Activated T-helper 2 cell treated with anti-CD3 and anti-CD28 coated beads, Interferon-gamma antibody, Interleukin-2, Interleukin-4, amounts not matched to agents 10 μg/mL and 5 μg/mL and 100 μg/mL, durations not matched to agents 14 hours and 24 hours and 36 hours (primary cell): ENCODE measurements at places on chromosomes 6 and 20. TPM values are rescaled to one million over a fixed set of nuclear protein-coding genes. Genes with fewer than 3 reads are reported as not detected.

GRCh38 chr20:60509407-60509806 lies 551.2 kb downstream of the CDH26 start:
- DNase-seq = no peak
- no peaks in the 10 kb centered on the region for H3K36me3 ChIP-seq
- no peak overlapping the region for H3K27ac ChIP-seq

OTOR gene
- not detected in 2 replicates for total RNA-seq

- DNase-seq = peak; percentile 27
- H3K27ac ChIP-seq = peak overlapping the region; percentile 56
- peaks cover 4% of the 10 kb centered on the region for H3K27me3 ChIP-seq
- H3K4me3 ChIP-seq = peak overlapping the region; percentile 43
- peaks cover 72% of the 10 kb centered on the region for H3K4me1 ChIP-seq
- H3K36me3 ChIP-seq = peaks cover 19% of the 10 kb centered on the region
These were observed 285.8 kb upstream of the SUPT3H start for GRCh38 chr6:45663251-45664221.

MICA gene
- 5.6 and 6.0 TPM in 2 replicates for total RNA-seq

EPPIN gene
- not detected in 2 replicates for total RNA-seq

DNA sequence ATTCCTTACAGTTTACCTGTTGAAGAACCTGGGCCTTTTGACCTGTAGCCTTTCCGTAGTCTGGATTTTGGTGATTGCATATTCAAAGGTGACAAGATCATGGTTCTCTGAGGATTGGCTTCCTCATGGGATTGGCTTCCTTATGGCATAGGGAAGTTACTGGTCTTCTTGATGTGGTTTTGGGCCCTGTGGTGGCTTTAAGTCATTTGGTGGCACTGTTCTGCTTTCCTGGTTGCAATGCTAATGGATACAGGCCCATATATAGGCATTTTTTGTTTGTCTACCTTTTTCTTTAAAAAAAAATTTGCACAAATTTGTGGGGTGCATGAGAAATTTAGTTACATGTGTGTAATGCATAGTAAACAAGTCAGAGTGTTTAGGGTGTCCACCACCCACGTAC lies 185.7 kb downstream of the CDKAL1 start:
- H3K27me3 ChIP-seq = no peaks in the 10 kb centered on the region
- H3K27ac ChIP-seq = peak overlapping the region; percentile 36
- peaks cover 27% of the 10 kb centered on the region for H3K4me1 ChIP-seq

DNA sequence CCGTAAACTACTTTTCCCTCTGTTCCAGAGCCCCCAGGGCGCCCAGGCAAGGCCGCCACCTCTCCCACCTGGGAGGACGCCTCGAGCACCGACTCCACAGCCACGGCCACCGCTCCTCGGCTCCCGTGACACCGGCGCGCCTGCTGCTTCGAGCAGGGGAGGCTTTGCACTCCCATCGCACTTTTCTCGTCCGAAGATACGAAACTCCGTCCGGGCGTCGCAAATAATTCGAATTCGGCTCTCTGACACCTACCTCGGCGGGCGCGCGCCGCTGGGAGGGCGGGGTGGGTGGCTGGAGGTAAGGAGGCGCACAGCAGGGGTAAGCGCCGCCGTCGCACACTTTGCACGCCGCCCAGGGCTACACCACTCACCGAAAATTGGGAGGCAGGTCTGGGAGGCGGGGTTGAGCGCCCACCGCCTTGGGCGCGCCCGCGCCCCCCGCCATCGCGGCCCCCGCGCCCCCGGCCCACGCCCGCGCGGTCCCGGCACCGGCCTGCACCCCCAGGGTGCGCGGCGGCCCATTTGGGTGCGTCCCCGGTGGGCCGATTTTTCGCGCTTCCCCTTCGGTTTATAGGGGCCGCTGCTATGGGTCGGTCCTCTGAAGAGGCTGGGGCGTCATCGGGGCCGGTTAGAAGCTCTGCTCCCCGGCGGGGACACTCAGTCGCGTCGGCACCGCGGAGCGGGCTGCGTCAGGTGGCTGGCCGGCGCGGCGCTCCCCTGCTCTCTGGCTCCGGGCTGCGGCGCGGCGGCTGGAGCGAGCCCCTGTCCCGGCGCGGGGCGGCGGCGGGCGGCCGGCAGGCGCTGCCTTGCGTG lies 36.2 kb downstream of the GNAS start:
- H3K36me3 ChIP-seq = peaks cover 15% of the 10 kb centered on the region
- peak overlapping the region; percentile 80 for H3K4me3 ChIP-seq
- peaks cover 14% of the 10 kb centered on the region for H3K4me1 ChIP-seq
- peak; percentile 80 for DNase-seq

GRCh38 chr6:33717934-33718455 lies 6.5 kb upstream of the UQCC2 start:
- no peaks in the 10 kb centered on the region for H3K36me3 ChIP-seq
- H3K4me3 ChIP-seq = no peak overlapping the region

ADGRF4 gene
- not detected in 2 replicates for total RNA-seq

GRCh38 chr6:14408446-14408845 lies 290.9 kb downstream of the CD83 start:
- H3K27ac ChIP-seq = no peak overlapping the region
- DNase-seq = no peak
- H3K4me1 ChIP-seq = peaks cover 6% of the 10 kb centered on the region

CLPSL2 gene
- total RNA-seq = not detected in 2 replicates

DNA sequence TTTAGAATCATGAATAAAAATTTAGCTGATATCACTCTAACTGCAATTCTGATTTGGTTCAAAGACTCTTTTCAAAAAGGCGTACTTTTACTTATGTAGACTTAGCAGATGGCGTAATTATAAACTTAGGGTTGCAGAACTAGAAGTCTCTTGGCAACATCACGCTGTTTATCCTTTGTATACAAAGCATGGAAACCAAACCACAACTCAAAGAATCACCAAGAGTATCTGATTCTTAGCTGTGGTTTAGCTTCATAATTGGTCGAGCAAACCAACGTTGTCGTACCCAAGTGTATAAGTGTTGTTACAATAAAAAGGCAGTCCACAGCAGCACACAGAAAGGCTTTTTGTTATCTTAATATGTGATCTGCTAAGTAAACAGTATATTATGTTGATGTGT lies 18.2 kb downstream of the STMND1 start:
- no peak for DNase-seq
- no peaks in the 10 kb centered on the region for H3K36me3 ChIP-seq
- H3K4me3 ChIP-seq = no peak overlapping the region

DNA sequence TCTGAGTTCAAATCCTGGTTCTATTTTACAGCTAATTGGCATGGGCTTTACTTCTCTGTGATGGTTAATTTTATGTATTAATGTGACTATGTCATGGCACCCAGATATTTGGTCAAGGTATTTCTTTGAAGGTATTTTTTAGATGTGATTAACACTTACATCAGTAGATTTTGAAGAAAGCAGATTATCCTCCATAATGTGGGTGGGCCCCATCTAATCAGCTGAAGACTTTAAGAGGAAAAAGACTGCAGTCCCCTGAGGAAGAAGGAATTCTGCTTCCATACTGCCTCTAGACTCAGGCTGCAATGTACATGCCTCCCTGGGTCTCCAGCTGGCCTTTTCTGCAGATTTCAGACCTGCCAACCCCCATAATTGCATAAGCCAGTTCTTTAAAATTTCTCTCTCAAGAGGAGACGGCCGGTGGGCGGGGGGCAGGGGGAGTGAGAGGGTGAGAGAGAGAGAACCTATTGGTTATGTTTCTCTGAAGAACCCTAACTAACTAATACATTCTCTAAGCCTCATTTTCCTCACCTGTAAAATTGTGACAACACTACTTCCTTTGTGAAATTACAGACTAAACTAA lies 338.2 kb upstream of the PRDM1 start:
- H3K36me3 ChIP-seq = peaks cover 4% of the 10 kb centered on the region
- no peak overlapping the region for H3K27ac ChIP-seq

C6orf141 gene
- not detected in 2 replicates for total RNA-seq

GRCh38 chr6:53378208-53378607 lies 29.5 kb upstream of the ELOVL5 start:
- no peaks in the 10 kb centered on the region for H3K36me3 ChIP-seq
- H3K4me1 ChIP-seq = no peaks in the 10 kb centered on the region
- no peak overlapping the region for H3K27ac ChIP-seq
- no peak for DNase-seq
- H3K27me3 ChIP-seq = peaks cover 39% of the 10 kb centered on the region
- H3K4me3 ChIP-seq = no peak overlapping the region

GRCh38 chr20:64277571-64278316 lies 22.2 kb downstream of the PCMTD2 start:
- peaks cover 4% of the 10 kb centered on the region for H3K4me1 ChIP-seq
- no peak overlapping the region for H3K4me3 ChIP-seq
- no peak for DNase-seq
- peaks cover 3% of the 10 kb centered on the region for H3K27me3 ChIP-seq
- no peak overlapping the region for H3K27ac ChIP-seq

DNA sequence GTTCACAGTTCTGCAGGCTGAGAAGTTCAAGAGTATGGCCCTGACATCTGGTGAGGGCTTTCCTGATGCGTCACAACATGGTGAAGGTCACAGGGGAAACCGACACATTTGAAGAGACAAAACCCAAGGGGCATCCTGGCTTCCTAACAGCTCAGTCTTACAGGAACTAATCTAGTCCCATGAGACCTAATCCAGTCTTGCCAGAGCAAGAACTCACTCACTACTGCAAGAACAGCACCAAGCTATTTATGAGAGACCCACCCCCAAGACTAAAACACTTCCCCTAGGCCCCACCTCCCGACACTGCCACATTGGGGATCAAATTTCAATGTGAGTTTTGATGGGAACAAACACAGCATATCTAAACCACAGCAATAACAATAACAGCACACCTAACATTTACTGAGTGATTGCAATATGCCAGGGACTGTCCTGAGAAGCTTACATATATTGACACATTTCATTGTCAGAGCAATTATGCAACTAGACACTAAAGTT lies 46.6 kb downstream of the TPBG start:
- H3K36me3 ChIP-seq = no peaks in the 10 kb centered on the region
- H3K4me1 ChIP-seq = no peaks in the 10 kb centered on the region
- no peak overlapping the region for H3K4me3 ChIP-seq
- no peaks in the 10 kb centered on the region for H3K27me3 ChIP-seq
- no peak overlapping the region for H3K27ac ChIP-seq

GRCh38 chr6:3579652-3580175 lies 122.9 kb upstream of the SLC22A23 start:
- no peak overlapping the region for H3K27ac ChIP-seq
- no peaks in the 10 kb centered on the region for H3K36me3 ChIP-seq
- H3K27me3 ChIP-seq = peaks cover 19% of the 10 kb centered on the region
- no peak for DNase-seq
- no peaks in the 10 kb centered on the region for H3K4me1 ChIP-seq
- H3K4me3 ChIP-seq = no peak overlapping the region

DNA sequence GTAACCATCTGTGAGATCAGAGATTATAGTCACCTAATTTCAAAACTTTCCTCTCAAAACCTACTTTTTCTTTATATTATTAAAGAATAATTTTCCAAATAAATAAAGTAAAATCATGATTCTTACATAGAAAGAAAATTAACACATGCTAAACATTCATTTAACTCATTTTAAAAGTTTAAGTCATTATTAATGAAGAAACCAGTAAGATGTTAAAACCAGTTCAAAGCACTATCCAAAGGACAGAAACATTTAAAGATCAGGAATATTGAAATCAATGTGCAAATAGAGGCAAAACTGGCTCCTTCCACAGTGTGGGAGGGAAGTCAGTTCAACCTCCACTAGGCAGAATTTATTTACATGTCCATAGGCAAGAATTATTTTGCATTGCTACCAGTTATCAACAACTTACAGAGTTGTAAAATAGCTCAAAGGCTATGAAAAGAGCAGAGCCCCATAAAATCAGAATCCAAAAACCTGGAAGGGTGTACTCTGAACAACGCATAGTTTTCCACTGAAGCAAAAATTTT lies 146.9 kb downstream of the KHDC1L start:
- peaks cover 6% of the 10 kb centered on the region for H3K4me1 ChIP-seq
- no peak for DNase-seq
- H3K36me3 ChIP-seq = no peaks in the 10 kb centered on the region

DNA sequence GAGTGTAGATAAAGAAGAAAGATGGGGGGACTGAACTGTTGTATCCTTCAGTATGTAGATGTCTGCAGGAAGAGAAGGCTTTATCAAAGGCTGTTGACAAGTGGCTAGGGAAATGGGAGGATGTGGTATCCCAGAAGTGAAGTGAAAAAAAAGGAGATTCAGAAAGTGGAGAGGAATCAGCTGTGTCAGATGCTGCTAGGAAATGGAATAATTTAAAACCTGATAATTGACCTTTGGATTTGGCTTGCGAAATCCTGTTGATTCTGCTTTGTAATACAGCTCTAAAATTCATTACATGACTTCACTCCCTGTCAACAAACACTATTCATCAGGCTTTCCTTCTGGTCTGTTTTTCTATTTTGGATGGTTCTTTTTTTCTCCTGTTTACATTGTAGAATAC lies 41.7 kb downstream of the PHF3 start:
- H3K36me3 ChIP-seq = peaks cover 30% of the 10 kb centered on the region
- no peak overlapping the region for H3K4me3 ChIP-seq
- H3K4me1 ChIP-seq = peaks cover 3% of the 10 kb centered on the region
- DNase-seq = no peak
- H3K27ac ChIP-seq = no peak overlapping the region

VSTM2L gene
- 0.23 TPM in 1 of 2 replicates, not detected in the other for total RNA-seq

LIME1 gene
- 15.7 TPM in 2 replicates for total RNA-seq

PNLDC1 gene
- 0.32 and 0.74 TPM in 2 replicates for total RNA-seq

RBPJL gene
- not detected in 2 replicates for total RNA-seq

DNA sequence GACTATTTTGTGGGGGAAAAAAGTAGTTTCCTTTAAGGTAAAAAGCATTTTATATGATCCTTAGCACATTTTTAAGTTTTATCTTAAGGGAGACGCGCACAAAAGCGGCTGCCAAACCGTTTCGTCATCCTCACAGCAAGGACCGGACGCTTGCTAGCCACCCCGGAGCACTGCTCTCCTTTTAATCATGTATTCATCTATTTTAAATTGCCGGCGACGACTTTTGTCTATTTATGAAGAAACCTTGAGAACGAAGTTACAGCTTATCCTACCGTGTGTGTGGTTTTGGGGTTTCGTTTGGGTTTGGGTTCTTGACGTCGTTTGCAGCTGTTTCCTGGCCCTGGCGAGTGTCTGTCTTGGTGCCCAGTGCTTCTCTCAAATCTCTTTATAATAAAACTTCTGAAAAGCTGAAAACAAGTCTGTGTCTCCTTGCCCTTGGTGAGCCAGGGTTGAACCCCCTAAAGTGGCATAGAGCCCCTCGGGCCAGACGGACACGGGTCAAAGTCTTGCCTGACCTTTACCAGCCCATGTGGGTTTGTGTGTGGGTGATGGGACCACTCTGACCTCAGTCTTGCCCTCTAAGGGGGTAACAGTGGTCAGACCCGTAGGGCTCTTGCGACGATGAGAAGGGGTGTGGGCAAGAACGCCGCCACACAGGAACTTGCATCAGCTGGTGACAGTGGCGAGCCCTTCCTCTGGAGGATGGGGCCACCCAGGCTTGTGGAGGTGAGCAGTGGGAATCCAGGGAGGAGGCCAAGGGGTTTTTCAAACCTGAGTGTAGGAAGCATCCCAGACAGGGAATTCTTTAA lies 117.6 kb downstream of the JPH2 start:
- peaks cover 45% of the 10 kb centered on the region for H3K4me1 ChIP-seq
- peak; percentile 63 for DNase-seq
- peaks cover 5% of the 10 kb centered on the region for H3K27me3 ChIP-seq
- peak overlapping the region; percentile 95 for H3K27ac ChIP-seq
- peak overlapping the region; percentile 77 for H3K4me3 ChIP-seq
